RKO (cell line): ENCODE measurements at places on chromosomes 11 and 22.

DNA sequence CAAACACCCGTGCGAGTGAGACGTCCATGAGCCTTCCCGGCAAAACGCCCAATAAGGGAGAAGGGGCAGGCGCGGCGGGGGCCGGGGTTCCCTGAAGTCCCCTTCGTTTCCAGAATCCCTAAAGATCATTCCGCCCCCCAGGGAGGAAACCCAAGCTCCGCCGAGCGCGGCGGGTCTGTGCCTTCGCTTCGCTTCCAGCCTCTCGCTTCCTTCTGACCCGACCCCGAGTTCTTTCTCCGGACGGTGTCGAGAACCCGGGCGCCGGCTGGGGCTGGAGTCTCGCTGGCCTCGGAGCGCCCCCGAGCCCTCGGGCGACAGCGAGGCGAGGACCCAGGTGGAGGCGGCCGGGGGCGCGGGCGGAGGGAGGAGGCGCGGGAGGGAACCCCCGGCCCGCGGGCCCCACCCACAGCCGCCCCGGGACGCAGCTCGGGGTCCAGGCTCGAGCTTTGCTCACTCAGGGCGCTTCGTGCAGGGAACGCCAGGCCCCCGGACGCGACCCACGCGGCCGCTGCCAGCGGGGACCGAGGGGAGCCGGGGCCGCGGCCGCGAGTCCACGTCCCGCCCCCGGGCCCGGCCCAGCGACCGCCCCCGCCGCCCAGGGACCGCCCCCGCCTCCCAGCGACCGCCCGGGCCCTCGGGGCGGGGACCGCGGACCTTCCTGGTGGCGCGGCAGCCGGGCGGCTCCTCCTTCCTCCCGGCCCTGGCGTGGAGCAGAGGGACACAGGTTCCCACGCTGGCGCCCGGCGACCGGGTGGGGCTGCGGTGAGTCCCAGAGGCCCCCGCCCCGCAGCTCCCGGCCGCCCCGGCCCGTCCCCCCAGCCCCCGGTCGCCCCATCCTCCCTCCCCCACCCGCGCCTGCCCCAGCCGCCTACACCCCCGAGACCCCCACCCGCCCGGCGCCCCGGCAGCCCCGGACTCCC lies at the start of gene PGGHG:
PGGHG (plus strand) TSS at position 649 of the 920 bp plus-strand sequence. CDS start 691 bp downstream, outside the sequence.
- peak; percentile 58 for DNase-seq

DNA sequence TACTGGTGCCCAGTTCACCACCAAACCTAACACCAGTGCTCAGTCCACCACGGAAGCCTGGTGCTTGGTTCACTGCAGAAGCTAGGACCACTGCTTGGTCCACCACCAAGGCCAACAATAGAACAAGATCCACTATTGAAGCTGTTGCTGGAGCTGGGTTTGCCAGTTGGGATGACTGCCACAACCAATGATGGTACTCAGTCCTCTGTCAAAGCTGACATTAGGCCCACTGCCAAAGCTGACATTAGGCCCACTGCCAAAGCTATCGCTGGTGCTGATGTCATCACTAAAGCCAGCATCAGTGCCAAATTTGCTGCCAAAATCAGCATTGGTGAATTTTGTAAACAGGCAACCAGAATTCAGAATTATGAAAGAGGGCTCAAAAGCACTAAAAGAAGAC lies 1850.2 kb upstream of the RAG2 start:
- no peak for DNase-seq

DNA sequence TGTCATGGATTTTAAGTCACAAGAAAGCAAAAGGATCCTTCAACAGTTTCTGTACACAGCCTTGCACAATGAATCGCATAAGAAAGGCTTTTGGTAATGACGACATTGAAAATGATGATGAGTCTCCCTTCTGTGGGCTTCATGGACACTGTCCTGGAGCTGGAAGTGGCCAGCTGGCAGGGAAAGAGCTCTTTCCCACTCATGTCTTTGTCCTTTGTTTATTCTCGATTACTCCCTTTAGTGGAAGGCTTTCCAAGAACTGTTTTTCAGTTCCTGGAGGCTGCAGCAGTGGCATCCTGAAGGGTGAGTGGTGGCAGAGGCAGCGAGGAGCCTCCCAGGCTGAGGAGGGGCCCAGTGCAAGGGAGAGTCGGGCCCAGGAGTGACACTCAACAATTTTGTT lies 505.2 kb downstream of the NTM start:
- no peak for DNase-seq

GRCh38 chr11:8989453-8989852 lies 14.3 kb downstream of the NRIP3 start:
- no peak for DNase-seq

GRCh38 chr22:29948385-29948769 lies 65.4 kb downstream of the MTMR3 start:
- DNase-seq = no peak

DNA sequence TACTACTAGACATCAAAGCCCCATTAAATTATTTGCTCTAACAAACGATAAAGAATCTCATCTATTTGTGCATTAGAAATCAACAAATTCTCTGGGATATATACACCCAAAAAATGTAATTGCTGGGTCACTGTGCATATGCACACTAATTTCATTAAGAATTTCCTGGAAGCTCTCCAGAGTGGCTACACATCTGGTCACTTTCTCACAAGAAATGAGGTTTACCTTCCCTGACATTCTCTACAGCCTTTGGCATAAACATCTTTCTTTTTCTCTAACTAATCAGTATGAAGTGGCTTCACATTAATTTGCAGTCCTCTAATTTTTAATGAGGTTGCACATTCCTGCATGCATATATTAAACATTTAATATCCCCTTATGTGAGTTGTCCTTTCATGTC lies 150.8 kb upstream of the ANO5 start:
- DNase-seq = no peak

DNA sequence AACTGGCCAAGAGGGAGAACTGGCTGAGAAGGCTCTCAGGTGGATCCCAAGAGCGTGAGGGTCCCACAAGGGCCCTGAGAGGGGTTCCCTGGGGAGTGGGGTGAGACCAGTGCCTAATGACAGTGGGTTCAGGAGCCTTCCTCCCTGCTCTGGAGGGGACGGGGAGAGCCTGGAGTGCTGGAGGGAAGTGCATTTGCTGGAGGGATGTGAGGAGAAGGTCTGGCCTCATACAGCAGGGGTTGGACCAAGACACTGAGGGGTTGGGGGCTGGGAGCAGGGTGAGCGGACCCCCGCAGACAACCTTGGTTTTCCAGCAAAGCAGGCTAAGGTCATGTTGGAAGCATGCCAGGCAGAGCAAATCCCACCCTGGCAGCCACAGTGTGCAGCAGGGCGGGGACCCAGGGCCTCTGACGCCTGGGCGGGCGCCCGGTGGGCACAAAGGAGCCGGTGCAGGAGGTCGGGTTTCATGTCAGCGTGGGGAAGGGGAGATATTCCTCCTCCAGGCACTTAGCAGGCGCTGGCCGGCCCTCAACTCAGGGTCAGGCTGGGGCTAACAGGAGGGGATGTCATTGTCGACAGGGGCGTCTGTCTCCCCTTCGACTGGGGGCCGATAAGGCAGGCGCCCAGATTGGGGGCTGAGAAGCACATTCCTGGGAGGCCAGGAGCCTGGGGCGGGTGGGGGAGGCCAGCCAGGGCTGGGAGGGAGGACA lies 3.1 kb upstream of the DERL3 start:
- no peak for DNase-seq

DNA sequence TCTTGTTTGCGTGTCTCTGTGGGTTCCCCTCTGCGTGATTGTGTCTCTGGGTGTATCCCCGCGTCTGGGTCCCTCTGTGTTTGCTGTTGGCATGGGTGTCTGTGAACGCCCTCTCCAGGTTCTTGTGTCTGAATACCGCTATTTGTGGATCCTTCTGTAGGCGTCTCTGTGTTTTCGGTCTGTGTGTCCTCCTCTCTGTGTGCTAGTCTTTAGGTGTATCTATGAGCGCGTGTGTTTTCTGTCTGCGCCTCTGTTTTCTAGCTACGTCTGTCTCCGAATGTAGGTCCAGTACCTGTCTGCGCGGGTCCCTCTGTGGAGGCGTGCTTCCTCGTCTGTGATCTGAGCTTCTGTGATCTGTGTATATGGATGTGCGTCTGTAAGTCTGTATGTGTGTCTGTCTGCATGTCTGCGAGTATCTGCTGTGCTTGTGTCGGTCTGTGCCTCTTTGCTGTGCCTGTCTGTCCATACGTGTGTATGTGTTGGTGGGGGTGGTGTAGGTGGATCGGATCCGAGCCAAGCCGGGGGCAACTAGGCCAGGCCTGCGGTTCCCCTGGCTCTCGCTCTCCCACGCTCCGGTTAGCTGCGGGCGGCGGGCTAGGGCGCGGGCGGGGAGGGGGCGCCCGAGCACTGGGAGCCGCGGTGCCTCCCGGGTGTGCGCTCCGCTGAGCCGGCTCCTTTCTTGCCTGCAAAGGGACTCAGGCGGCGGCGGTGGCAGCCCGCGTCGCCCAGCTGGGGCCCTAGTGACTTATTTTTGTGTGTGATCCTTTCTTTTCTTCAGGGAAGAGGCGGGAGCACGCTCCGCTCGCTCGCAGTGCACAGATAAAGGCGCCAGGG lies 105.3 kb upstream of the E2F8 start:
- no peak for DNase-seq
